Stimulated activated CD8-positive, alpha-beta memory T cell treated with anti-CD3 and anti-CD28 coated beads, Interleukin-15, amount 100 ng/mL, for 48 hours (primary cell): ENCODE measurements at places on chromosomes 3 and 15.
A peak's percentile ranks its signal among the peaks of the same experiment; 100 is the strongest.

DNA sequence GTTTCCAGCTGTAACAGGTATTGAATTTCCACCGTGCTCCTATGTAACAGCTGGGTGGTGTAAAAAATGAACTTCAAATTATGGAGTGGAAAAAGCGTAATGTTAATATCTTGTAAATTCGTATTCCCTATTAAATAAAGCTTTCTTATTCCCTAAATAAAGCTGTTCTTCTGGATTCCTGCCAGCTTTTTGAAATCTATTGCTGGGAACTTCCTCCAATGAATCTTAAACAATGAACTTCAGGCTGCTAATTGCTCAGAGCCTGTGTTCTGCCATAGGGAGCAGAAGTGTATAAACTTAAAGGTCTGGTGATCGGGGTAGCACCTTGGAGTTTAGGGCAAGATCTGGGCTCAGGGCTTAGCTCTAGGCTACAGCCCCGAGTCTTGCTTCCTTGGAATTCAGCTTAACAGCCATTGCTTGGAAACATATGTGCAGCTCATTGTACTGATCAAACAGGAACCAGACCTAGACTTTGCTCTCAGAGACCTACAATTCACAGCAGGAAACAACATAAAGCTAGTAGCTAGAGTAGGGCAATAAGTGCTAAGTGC is 1.4 kb downstream of the ARL14 start:
- DNase-seq, result no peak

DNA sequence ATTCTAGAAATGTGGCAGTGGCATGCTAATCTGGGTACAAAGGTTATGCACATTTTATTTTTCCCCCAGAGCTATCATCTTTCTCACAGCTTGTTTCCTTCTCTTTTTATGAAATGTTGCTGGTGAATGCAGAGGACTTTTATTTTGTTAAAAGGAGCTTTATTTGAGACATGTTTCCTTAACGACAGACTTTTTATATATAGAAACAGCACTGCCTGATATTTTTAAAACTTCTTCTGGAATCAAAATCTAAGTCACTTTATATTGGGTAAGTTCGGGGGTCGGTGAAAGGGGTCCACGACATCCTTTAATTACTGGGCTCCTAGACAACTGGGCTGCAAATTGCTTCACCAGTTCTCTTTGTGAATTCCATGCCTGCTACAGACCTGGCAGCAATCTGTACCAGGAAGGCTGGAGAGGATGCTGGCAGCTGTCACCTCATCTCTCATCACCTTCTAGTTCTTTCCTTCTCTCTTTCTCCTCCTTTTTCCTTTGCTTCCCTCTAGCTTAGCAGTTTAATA is 464.7 kb downstream of the PDCD6IP start:
- no peak for DNase-seq

DNA sequence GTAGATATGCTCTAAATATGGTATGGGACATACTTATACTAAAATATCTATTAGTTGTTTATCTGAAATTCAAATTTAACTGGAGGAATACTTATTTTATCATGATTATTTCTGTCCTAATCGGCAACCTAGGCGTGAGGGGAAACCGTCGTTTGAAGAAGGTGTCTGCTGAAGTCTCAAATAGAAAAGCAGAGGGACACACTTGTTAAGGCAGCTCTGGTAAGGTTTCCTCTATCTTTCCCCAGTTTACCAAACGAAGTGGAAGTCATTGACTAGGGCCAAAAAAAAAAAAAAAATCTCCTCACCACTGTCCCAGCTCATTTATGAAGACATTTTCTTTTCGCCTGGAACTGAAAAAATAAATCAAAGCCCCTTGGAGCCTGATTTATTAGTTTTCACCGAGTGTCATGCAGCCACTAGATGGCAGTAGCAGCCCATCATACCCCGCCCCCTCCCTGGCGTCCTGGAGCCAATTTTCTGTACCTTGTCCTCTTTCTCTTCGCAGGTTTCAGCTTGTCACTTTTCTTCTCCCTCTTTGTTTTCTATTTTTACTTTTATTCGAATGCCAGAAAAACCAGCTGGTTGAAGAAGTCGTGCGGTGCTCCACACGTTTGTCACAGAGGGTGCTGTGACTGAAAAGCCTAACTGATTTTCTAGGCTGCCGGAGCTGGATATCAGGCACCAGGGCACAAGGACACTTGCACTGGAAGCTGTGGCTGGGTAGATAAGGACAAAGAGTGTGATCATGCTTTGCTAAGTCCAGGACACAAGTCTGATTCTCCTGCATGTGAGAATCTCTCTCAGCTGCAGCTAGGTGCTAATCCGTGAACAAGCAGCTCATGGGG is 238.7 kb downstream of the ZPLD1 start:
- DNase-seq, result peak; percentile 33

DNA sequence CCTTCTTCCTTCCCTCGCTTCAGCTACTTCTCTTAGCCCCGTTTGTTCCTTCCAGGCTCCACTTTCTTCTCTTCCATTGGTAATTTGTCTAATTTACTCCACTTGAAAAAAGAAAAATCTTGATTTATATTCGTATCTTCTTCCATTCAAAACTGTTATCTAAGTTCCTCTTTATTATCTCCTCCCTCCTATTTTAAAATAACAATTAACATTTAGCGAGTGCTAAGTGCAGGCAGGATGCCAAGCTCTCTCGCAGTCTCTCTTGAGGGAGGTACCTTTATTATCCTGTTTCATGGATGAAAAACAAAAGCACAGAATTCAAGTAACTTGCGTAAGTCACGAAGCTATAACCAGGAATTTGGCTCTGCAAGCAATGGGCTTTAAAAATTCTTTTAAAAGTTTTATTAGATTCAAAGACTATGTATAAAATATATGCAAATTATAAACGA is 418.9 kb upstream of the NAALADL2 start:
- no peak for DNase-seq

- no peak for DNase-seq
Measured at GRCh38 chr3:18428991-18429745, 4.0 kb upstream of the SATB1 start.

DNA sequence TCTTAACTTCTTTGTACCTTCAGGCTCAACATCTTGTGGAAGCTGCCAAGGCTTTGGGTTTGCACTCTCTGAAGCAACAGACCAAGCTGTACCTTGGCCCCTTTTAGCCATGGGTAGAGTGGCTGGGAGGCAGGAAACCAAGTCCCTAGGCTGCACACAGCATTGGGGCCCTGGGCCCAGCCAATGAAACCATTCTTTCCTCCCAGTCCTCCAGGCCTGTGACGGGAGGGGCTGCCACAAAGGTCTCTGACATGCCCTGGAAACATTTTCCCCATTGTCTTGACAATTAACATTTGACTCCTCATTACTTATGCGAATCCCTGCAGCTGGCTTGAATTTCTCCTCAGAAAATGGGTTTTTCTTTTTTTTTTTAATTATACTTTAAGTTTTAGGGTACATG is 253.1 kb upstream of the GADL1 start:
- no peak for DNase-seq

DNA sequence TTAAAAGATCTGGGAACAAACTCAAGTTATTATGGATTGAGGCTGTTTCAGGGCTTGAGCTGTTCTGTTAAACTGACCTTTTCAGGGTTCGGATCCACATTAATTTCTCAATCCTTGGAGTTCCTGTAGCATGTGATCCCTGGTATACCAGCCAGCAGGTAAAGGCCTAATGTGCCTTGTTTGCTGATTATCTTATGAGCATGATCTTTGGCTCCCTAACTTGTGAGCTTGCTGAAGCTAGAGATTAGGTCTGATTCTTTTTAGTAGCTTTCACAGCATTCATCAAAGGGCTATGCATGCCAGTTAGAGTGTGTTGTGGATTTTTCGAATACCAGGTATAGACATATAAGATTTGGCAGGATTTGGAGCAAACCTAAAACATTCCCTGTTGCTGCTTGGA is 10.3 kb downstream of the CORO2B start:
- no peak for DNase-seq

- DNase-seq, result no peak
Measured at GRCh38 chr15:61997786-61998185, 62.5 kb downstream of the VPS13C start.

- DNase-seq, result no peak
Measured at GRCh38 chr15:92617549-92618520, 37.7 kb downstream of the FAM174B start.

- DNase-seq, result no peak
Measured at GRCh38 chr15:80071652-80072051, 12.2 kb downstream of the ZFAND6 start.

- DNase-seq, result no peak
Measured at GRCh38 chr3:52145736-52146110, 8.5 kb downstream of the POC1A start.

GRCh38 chr3:195555110-195555509 is 12.0 kb upstream of the PPP1R2 start:
- no peak for DNase-seq

DNA sequence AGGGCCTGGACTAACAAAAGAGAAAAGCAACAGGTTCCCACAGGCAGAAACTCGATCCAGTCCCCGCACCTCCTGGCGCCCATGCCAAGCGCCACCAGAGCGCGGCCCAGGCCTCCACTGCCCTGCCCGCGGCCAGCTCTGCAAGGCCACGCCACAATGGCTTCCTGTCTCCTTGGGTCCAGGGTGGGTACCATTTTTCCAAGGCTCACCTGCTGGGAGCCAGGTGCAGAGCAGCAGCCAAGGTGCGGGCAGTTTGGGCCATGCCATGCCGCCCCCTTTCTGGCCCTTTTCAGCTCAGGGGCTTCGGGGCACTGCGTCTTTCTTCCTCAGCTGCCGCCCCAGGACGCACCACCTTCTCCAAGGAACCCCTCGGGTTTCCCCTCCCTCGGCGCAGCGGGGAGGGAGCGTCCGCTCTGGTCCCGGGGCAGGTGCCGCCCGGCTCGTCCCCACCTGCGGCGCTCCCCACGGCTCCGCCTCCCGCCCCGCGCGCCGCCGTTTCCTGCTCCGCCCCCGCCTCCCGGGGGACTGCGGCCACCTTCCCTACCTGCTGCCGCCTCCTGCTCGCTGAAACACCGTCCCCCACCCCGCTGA is at the start of gene ILDR1:
Gene ILDR1 (minus strand): TSS at position 437 of the 591 bp plus-strand sequence. CDS start 170 bp downstream, at position 267.
- no peak for DNase-seq

GRCh38 chr3:50591196-50591741 is 20.3 kb downstream of the CISH start:
- no peak for DNase-seq

GRCh38 chr3:41579861-41580260 is 380.6 kb downstream of the CTNNB1 start:
- no peak for DNase-seq

DNA sequence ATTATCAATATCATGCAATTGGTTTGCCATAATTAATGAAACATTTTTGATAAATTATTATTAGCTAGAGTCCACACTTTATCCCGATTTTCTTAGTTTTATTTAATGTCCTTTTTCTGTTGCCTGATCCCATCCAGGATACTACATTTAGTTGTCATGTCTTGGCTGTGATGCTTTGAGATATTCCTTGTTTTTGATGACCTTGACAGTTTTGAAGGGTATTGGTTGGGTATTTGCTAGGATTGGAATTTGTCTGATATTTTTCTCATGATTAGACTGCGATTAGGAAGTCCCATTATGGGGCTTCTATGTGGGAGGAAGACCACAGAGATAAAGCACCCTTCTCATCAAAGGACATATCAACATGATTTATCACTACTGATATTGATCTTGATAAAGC is 43.0 kb downstream of the CGNL1 start:
- DNase-seq, result no peak

DNA sequence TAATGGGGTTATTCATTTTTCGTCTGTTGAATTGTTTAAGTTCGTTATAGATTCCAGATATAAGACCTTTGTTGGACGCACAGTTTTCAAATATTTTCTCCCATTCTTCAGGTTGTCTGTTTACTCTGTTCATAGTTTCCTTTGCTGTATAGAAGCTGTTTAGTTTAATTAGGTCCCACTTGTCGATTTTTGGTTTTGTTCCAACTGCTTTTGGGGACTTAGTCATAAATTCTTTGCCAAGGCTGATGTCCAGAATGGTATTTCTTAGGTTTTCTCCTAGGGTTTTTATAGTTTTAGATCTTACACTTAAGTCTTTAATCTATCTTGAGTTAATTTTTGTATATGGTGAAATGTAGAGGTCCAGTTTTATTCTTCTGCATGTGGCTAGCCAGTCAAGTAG is 58.9 kb upstream of the ZNF280D start:
- DNase-seq, result no peak

- DNase-seq, result no peak
Measured at GRCh38 chr3:74613521-74614106, 845 bp downstream of the CNTN3 start.

- no peak for DNase-seq
Measured at GRCh38 chr3:175346573-175347356, 487.6 kb downstream of the NAALADL2 start.

GRCh38 chr3:13879946-13880810 is at the start of gene WNT7A:
WNT7A (minus strand) TSS chr3:13880071; CDS start chr3:13879816, 255 bp downstream.
- DNase-seq, result no peak

GRCh38 chr3:49629866-49630265 is 44.3 kb upstream of the APEH start:
- DNase-seq, result no peak

DNA sequence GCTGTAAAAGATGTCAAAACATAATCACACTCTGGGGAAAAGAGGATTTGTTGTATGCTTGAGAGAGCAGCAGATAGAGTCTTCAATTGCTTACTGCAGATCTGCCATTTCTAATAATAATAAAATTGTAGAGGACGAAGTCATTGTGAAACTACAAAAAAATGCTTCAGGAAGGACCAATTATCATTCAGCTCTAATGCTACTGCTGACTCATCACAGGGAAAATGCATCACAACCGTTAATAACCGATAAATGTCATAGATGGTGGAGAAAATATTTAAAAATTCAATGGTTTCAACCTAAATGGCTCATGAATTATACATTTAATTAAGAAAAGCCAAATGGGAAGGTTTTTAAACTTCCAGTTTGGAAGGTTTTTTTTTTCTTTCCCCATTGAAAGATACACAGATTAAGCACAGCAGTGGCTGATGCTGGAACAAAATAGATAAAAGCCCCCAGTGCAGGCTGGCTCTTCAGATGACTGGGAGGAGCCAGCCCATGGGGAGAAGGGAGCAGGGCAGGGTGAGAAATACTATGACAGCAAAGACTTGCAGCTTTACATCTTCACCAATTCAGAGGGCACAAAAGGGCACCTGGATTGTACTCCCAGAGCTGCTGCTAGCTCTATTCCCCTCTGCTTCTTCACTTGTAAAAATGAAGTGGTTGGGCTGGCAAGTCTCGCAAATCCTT is 196.1 kb downstream of the CNTN6 start:
- no peak for DNase-seq

DNA sequence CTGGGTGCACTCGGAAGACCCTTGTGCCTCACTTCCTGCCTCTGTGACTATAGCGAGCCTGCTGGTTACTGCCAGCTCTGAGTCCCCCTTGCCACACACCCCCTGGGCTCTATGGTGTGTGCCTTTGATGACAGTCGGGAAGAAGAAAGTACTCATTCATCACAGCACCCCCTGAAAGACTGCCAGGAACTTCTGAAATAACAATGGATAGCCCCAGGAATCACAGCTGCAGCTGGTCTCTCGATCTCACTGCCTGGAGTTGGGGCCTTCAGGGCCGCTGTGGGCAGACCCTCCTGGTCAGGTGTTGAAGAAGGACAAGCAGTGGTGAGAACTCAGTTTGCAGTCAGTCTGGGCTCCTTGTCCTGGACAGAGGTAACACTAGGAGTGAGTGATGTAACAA is 9.8 kb upstream of the RPP14 start:
- DNase-seq, result no peak

- no peak for DNase-seq
Measured at GRCh38 chr3:46552538-46552937, 13.6 kb downstream of the LRRC2 start.
